HCT116 (cell line): ENCODE measurements at places on chromosomes 16 and 17. TPM values are rescaled to one million over a fixed set of nuclear protein-coding genes. Genes with fewer than 3 reads are reported as not detected.

DNA sequence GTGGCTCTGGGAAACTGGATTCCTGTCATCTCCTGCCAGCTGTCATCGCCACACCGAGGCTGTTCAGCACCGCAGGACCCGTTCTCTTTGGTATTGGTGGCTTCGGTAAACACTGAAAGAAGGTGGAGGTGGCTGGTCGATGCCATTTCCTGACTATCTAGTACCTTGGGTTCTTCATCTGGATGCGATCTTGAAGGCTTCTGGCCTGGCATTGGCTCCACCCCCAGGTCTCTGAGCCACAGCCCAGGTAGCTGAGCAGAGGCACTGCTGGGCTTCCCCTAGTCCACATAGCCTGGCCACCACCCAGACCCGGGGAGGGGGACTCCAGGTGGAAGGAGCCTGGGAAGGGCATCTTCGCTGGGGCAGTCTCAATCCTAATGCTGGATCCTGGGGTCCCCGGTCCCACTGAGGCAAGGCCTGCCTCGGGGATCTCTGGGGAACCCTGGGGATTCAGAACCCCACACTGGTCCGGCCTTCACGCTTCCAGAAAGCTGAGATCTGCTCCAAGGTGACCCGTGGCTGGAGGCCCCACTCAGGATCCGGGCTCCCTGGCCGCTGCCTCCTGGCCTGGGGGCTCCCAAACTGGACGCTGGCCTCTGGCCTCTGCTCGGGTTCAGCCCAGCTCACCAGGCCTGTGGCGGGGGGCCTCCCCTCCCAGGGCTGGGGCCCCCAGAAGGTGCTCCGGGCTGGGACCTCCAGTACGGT is 1.8 kb downstream of the C16orf54 start:
- no peak for DNase-seq

GRCh38 chr17:50626037-50626574 is 8.6 kb upstream of the ABCC3 start:
- DNase-seq = peak; percentile 58

- no peak for DNase-seq
Observed at GRCh38 chr16:51312363-51313150, 161.5 kb upstream of the SALL1 start.

- no peak for DNase-seq
Observed at GRCh38 chr17:63826468-63827001, 696 bp upstream of the PSMC5 start.

- peak; percentile 84 for DNase-seq
Observed at GRCh38 chr16:68236137-68236825, 354 bp upstream of the ESRP2 start.

The HSD11B2 gene
- total RNA-seq = 9.7 TPM

- no peak for DNase-seq
Observed at GRCh38 chr17:18185832-18186626, 2.4 kb downstream of the ALKBH5 start.

The MYH1 gene
- total RNA-seq = not detected

DNA sequence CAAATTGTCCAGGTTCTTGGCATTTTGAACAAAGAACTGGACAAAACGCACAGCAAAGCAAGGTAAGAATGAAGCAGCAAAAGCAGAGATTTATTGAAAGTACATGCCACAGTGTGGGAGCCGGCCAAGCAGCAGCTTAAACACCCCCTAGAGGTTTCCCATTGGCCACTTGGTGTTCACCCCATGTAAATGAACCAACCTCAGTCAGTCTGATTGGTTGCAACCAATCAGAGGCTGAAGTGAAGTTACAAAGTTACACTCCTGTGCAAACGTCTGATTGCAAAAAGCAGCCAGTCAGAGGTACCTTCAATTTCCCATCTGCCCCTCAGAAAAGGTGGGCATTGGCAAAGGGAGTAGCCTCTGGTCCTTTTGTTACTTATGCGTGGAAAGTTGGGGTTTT is 8.8 kb upstream of the ZNF263 start:
- DNase-seq = no peak

The C16orf74 gene
- total RNA-seq = 30.0 TPM

DNA sequence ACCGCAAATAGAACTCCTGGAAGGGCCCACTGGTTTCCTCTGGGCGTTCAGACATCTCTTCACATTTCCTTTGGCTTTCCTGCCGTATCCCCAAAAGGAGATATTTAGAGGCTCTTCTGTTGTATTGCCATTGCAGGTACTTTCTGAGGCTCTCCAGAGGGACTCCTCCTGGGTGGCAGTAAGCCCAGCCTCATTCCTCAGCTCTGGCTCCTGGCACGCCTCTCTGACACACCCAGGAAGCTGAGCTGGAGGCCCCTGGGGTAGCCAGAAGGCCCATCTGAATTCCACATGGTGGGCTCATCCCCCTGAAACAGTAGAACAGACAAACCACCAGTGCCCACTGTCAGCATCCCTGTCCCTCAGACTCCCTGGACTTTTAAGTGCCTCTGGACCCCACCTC is 206.7 kb downstream of the PARN start:
- DNase-seq = no peak

- no peak for DNase-seq
Observed at GRCh38 chr17:35368081-35368830, 5.2 kb downstream of the SLFN11 start.

DNA sequence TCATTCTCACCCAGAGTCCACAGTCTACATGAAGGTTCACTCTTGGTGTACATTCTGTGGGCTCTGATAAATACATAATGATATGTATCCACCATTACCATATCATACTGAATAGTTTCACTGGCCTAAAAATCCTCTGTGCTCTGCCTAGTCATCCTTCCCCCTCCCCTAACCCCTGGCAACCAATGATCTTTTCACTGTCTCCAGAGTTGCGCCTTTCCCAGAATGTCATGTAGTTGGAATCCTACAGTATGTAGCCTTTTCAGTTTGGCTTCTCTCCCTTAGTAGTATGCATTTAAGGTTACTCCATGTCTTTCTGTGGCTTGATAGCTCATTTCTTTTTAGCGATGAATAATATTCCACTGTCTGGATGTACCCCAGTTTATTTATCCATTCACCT is 101.3 kb downstream of the NOG start:
- no peak for DNase-seq

- DNase-seq = no peak
Observed at GRCh38 chr17:3003296-3004149, 59.9 kb downstream of the OR1D5 start.

The ERBB2 gene
- total RNA-seq = 75.8 TPM
